Adipose tissue (tissue), 3 donors: ENCODE measurements at places on chromosomes 16 and 17. TPM values are rescaled to one million over a fixed set of nuclear protein-coding genes. Genes with fewer than 3 reads are reported as not detected.

The UBALD1 gene
- 12.0 TPM for polyA plus RNA-seq

The ARL5C gene
- not detected for polyA plus RNA-seq

The NTN1 gene
- polyA plus RNA-seq: 3.7 TPM

The KRTAP9-2 gene
- polyA plus RNA-seq: not detected

The CCL13 gene
- 9.2 TPM for polyA plus RNA-seq

The CSH1 gene
- polyA plus RNA-seq: not detected

The DHRS7C gene
- not detected for polyA plus RNA-seq

The NME1 gene
- polyA plus RNA-seq: 72.9 TPM

The CARD14 gene
- not detected for polyA plus RNA-seq

The CRYBA1 gene
- not detected for polyA plus RNA-seq

The CES5A gene
- polyA plus RNA-seq: not detected

The TMEM92 gene
- polyA plus RNA-seq: not detected

The ZG16 gene
- 0.22 TPM for polyA plus RNA-seq

The SOCS3 gene
- 33.1 TPM for polyA plus RNA-seq

The DPEP1 gene
- polyA plus RNA-seq: 0.34 TPM

The KRT33B gene
- not detected for polyA plus RNA-seq

The FGF11 gene
- polyA plus RNA-seq: 4.6 TPM

The PRAC2 gene
- polyA plus RNA-seq: not detected

The LPCAT2 gene
- 5.6 TPM for polyA plus RNA-seq

The TAT gene
- 0.01 TPM for polyA plus RNA-seq

The PSMC3IP gene
- 7.1 TPM for polyA plus RNA-seq

The TAC4 gene
- polyA plus RNA-seq: not detected

The POLR3K gene
- polyA plus RNA-seq: 11.2 TPM

The LLGL1 gene
- 5.0 TPM for polyA plus RNA-seq

The SBK1 gene
- polyA plus RNA-seq: not detected

The PIK3R5 gene
- 6.9 TPM for polyA plus RNA-seq

The PITPNM3 gene
- 1.6 TPM for polyA plus RNA-seq

The ACSM3 gene
- 33.1 TPM for polyA plus RNA-seq

The CDIPT gene
- polyA plus RNA-seq: 133 TPM

The MYH2 gene
- not detected for polyA plus RNA-seq

The RGS9 gene
- 0.86 TPM for polyA plus RNA-seq

The CDK12 gene
- 12.9 TPM for polyA plus RNA-seq

The SCGB1C2 gene
- polyA plus RNA-seq: not detected

The TEKT1 gene
- not detected for polyA plus RNA-seq

The PRSS27 gene
- polyA plus RNA-seq: 0.68 TPM

The PRKCA gene
- polyA plus RNA-seq: 2.1 TPM

The SP6 gene
- 0.45 TPM for polyA plus RNA-seq

The SHBG gene
- 0.32 TPM for polyA plus RNA-seq

The ACSM2A gene
- 0.90 TPM for polyA plus RNA-seq

The BBS2 gene
- polyA plus RNA-seq: 12.8 TPM

The MGAT5B gene
- polyA plus RNA-seq: 0.22 TPM

The SPAG5 gene
- polyA plus RNA-seq: 3.3 TPM

The RAB26 gene
- polyA plus RNA-seq: 1.9 TPM

The CNGB1 gene
- not detected for polyA plus RNA-seq

The GPRC5C gene
- 7.8 TPM for polyA plus RNA-seq

The MYADML2 gene
- polyA plus RNA-seq: not detected

The CCL1 gene
- polyA plus RNA-seq: not detected

The PRR35 gene
- polyA plus RNA-seq: not detected

The RMI2 gene
- polyA plus RNA-seq: 0.67 TPM

The TMED6 gene
- polyA plus RNA-seq: 104 TPM
